IPS-NIHi11 (cell line): ENCODE measurements at places on chromosomes 13 and 19.
A peak's percentile ranks its signal among the peaks of the same experiment; 100 is the strongest.

DNA sequence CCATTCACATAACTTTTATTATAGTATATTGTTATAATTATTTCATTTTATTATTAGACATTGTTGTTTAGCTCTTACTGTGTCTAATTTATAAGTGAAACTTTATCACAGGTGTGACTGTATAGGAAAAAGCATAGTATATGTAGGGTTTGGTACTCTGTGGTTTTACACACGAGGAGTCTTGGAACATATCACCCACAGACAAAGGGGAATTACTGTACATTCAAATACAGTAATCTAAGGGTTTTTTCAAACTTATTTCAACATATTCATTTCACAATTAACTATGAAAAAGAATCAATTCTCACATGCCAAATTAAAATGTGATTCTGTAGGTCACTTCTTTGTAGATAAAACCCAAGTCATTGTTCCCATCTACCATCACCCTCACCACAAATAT, 46.0 kb downstream of the RBM26 start:
- DNase-seq, result no peak

DNA sequence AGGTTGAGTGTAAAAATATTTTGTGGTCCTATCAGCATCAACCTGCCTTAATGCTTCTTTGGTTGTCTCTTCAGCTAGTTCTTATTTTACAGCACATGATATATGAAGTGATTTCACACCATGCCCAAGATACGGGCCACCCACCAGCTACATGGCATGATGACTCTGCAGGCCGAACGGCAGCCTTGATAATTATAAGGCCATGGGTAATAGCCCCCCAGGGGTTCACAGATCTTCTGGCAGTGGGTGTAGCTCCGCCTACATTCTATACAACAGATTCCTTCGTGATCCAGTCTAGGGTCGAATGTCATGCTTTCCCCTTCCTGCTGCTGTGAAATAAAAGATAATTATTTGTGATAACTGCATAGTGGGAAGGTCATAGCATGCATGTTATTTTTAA, 36.1 kb downstream of the CNMD start:
- DNase-seq, result no peak

GRCh38 chr19:11964858-11965645, at the start of gene ZNF763:
TSS of gene ZNF763 (plus strand) at chr19:11965040. CDS start at chr19:11965209, 169 bp downstream.
- peak; percentile 95 for DNase-seq

GRCh38 chr13:108257248-108257647, 12.3 kb upstream of the TNFSF13B start:
- DNase-seq, result no peak

DNA sequence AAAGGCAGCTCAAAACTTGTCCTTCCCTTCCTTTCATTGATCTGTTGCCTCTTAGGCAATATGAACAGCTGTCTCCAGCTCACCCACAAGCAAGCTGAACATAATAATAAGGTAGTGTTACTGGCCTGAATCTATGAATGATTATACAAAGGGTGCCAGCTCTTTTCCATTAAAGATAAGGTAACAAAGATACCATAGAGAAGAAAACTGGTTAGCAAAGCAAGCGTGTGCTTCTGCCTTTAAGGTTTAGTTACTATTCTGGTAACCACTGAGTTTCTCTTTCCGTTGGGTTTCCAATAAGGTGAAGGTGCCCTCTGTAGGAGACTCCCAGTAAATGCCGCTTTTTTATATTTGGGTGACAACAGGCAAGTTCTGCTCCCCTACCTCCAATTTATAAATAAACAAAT, 12.1 kb upstream of the DACH1 start:
- DNase-seq, result peak; percentile 45
